ENCODE measurements at places on chromosomes 2 and 18. TPM values are rescaled to one million over a fixed set of nuclear protein-coding genes. Genes with fewer than 3 reads are reported as not detected.

The MATN3 gene
- 0.28 TPM for total RNA-seq

The DOK6 gene
- 0.77 TPM for total RNA-seq

The NFATC1 gene
- total RNA-seq = 2.3 TPM

The LIMS3 gene
- 1.1 TPM for total RNA-seq

The ZAP70 gene
- total RNA-seq = not detected

The PARD6G gene
- total RNA-seq = 2.8 TPM

The SPATA3 gene
- total RNA-seq = not detected

The CXCR1 gene
- total RNA-seq = not detected

The GLB1L gene
- total RNA-seq = 5.8 TPM

The FIGN gene
- 1.7 TPM for total RNA-seq

The SNRNP27 gene
- total RNA-seq = 71.3 TPM

The SLC66A3 gene
- 30.3 TPM for total RNA-seq

The PSMA8 gene
- under 0.01 TPM for total RNA-seq

The FOXI3 gene
- total RNA-seq = not detected

The ABCB11 gene
- total RNA-seq = not detected

The SRD5A2 gene
- total RNA-seq = not detected

The NGEF gene
- 1.9 TPM for total RNA-seq

The ELP2 gene
- 77.8 TPM for total RNA-seq

The SERPINB7 gene
- 0.38 TPM for total RNA-seq

The WDR43 gene
- total RNA-seq = 108 TPM

The SLC30A3 gene
- total RNA-seq = under 0.01 TPM

The SLC8A1 gene
- total RNA-seq = 131 TPM

The CIB4 gene
- total RNA-seq = not detected

The PLEKHM3 gene
- total RNA-seq = 11.5 TPM

The SERPINB5 gene
- total RNA-seq = under 0.01 TPM

The CHRNG gene
- not detected for total RNA-seq

The ALLC gene
- under 0.01 TPM for total RNA-seq

The OLA1 gene
- 96.7 TPM for total RNA-seq

The DSG2 gene
- 0.19 TPM for total RNA-seq

The IL36B gene
- total RNA-seq = not detected
